Adipocyte (in vitro differentiated cells): ENCODE measurements at places on chromosomes 3 and 15.
A peak's percentile ranks its signal among the peaks of the same experiment; 100 is the strongest.

DNA sequence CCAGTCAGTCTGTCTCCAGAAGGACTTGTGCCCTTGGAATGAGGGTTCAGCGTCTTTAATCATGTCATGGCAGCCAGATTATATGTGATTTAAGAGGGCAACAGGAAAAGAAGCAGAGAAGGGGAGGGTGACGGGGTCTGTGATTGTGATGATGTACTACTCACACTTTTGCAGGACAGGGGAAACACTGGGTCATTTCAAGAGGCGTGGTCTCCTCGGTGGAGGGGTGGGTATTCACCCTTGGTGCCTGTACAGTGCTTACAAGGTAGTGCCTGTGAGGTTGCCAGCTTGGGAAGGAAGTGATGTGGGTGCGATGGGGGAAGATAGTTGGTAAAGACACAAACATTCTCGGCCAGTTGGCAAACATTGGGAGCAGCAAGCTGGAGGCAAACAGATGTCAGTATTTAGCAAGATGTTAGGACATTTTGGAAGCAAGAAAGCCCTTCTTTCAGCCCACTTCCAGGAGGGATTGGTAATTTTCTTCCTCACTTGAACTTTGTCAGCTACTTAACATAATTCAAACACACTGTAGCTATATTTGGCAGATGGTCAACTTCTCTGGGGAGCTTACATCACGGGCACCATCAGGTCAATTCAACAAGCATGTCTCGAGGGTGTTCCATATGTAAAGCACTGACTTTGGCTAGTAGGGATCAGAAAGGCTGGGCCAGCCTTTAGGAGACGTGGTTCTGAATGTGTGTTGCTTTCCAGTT, 71.4 kb upstream of the ROPN1 start:
- DNase-seq, result peak; percentile 47

- peak; percentile 7 for DNase-seq
These were observed 290.4 kb upstream of the CTDSPL start for GRCh38 chr3:37571269-37571668.

DNA sequence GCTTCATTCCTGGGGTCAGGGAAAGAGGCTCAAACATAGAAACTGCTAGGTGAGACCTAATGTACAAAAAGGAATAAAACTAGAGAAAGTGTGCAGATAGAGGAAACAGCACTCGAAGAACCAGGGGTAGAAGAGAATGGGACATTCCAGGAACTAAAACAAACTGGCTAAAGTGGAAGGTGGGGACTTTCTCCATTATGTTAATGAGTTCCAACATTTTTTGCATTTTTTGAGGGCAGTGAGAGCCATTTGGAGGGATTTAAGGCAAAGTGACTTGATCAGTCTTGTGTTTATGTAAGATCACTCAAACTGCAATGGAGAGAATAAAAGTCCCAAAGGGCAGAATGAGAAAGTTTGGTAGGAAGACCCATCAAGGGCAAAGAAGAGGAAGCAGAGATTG, 20.6 kb upstream of the SLC4A7 start:
- DNase-seq, result no peak

DNA sequence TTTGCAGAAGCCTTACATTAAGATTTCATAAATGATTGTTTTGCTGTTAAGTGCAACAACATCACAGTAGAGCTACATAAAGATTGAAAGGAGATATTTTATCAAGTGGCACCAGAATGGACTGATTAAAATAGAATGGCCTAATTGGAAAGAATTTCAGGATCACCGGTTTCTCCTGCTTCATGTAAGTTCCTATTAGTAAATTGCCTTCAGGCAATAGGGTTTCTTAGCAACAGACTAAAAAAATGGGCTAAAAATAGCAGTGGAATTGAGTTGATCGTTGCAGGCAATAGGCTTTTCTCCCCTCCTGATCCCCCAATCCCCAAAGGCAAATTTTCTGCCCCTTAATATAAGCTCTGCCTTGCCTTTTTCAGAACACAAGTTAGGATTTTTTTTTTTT, 917 bp downstream of the LNP1 start:
- DNase-seq, result peak; percentile 86

DNA sequence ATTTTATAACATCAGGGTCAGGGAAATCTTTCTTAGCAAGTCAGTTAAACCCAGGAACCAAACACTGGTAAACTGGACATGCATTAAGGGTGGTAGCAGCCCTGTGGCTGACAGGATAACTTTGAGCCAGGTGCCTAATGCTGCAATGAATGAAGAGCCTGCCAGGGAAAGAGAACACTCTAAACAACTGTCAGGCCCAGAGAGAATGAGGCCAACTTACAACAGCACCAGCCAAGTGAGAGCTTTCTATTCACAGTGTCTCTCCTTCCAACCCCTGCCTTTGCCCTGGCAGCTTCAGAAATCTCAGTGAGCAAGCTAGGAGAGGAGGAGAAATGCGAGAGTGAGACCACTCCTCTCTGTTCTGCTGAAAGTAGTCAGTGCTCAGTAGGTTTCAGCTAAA, 50.4 kb upstream of the ATP2C1 start:
- DNase-seq, result no peak

DNA sequence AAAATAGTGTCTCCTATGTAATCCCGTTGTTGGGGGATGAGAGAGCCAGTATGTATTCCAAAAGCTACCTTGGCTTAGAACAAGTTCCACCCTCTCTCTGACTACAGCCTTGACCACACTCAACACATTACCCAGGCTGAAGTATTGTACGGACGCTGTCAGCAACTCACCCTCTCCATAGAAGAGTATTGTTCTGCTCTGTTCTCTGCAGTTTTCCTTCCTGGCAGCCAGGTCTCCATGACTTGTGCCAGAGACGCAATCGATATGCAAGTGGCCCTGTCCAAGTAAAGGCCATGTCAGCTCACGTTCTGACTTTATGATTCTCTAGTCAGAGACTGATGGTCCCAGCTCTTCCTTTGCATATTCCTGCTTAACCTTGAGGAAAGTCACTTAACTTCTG, 164.1 kb upstream of the SLCO3A1 start:
- no peak for DNase-seq

- peak; percentile 19 for DNase-seq
These were observed 778 bp downstream of the ARL6 start for GRCh38 chr3:97765336-97765735.

- DNase-seq, result no peak
These were observed 25.1 kb upstream of the ETV5 start for GRCh38 chr3:186133980-186134379.

GRCh38 chr15:59255680-59256336, 49.2 kb downstream of the LDHAL6B start:
- DNase-seq, result no peak

DNA sequence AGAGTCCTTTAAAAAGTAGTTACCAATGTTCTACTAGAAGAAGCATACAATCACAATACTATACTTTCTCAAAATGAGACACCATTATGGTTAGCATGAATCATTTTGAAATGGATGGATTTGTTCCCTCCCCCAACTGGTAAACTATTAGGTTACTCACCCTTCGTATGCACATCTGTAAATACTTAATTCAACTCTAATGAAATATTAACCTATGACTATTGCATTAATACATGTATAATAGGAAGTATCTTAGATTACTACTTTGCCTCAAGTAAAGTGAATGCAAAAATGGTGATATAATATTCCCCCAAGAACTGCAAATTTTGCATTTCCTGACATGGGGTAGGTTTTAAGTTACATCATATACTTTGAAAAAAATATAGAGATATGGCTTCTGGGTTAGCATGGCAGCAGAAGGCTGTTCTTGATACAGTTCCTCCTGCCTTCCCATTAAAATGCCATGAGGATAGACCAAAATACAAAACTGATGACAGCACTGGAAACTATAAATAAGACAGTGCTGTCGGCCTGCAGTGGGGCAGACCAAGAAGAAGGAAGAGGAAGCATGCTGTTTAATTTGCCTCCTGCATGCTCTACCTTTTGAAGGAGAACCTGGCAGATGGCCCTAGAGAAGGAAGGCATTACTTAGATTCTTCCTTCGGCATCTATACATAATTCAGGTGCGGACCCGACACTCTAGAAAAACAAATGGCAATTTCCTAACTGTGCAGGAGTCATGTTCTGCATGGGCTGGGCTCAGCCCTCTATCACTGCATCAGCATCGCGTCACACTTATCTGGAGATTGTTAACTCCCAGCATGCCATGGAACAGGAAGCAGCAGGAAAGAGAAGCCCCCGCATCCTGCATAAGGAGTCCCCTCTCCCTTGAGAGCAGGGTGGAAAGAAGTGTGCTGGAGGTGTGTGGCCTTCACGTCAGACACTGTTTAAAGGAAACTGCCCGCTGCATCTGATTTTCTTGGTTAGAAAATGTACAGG, 41.8 kb upstream of the NEO1 start:
- no peak for DNase-seq

DNA sequence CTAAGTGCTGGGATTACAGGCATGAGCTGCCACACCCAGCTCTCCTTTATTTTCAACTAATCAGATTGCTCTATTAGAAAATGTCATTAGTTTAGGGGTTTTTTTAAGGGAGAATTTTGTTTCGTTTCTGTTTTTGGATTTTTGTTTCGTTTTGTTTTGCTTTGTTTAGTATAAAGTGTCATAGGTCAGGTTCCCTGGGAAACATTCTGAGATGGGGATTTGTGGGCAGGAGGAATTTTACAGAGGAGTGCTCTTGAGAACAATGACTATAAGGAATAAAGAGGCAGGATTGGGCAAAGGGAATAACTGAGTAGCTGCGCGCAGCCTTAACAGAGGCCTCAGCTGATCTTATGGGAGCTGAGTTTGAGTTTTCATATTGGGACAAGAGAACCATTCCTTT, 86.8 kb upstream of the NR2F2 start:
- DNase-seq, result no peak
